ENCODE measurements at places on chromosomes 12 and 14.

DNA sequence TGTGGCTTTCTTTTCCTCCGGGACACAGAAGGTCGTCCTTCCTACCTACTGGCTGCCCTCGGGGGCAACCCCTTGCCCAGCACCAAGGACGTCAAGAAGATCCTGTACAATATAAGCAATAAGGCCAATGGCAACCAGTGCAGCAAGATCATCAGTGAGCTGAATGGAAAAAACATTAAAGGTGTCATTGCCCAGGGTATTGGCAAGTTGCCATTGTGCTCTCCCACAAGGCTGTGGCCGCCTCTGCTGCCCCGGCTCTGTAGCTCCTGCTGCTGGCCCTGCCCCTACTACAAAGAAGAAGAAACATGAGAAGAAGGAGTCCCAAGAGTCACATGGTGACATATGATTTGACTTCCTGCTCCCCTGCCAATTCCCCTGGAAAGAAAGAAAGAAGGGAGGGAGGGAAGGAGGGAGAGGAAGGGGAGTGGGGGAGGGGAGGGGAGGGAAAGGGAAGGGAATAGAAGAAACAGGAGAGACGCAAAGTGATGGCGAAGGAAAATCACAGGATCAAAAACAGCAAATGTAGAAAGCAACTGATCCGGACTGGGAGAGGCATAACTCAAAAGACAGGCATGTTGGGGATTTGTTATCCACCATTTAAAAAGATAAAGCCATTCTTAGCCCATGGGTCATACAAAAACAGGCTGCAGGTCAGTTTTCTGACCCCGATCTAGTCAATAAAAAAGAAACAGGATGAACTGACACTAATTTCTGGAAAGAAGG, 61.3 kb upstream of the RESF1 start:
- DNase-seq = peak; percentile 71

DNA sequence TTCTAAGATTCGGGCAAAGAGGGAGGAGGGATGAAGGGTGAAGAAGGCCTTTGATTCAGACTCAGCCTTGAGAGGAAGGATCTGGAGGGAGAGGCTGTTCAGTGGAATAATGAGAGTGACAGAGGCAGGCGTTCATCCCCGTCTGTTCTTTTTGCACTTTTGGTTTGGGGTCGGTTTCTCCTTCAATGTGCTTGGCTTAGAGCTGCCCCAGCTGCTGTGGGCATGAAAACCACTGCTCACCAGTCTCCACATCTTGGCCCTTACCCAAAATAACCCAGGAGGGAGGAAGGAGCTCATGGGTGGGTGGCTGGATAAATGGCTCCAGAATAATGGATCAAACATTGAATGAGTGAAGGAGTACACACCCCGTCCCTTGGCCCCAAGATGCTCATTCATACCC, 261.7 kb upstream of the FKBP4 start:
- no peak for DNase-seq

- DNase-seq = peak; percentile 49
Observed at GRCh38 chr14:24196071-24197055, 1.1 kb upstream of the TM9SF1 start.

GRCh38 chr12:62258941-62259630, 1.1 kb upstream of the USP15 start:
- DNase-seq = peak; percentile 59
